Kidney epithelial cell (primary cell): ENCODE measurements at places on chromosomes 5 and 9. TPM values are rescaled to one million over a fixed set of nuclear protein-coding genes. Genes with fewer than 3 reads are reported as not detected.
A peak's percentile ranks its signal among the peaks of the same experiment; 100 is the strongest.

DNA sequence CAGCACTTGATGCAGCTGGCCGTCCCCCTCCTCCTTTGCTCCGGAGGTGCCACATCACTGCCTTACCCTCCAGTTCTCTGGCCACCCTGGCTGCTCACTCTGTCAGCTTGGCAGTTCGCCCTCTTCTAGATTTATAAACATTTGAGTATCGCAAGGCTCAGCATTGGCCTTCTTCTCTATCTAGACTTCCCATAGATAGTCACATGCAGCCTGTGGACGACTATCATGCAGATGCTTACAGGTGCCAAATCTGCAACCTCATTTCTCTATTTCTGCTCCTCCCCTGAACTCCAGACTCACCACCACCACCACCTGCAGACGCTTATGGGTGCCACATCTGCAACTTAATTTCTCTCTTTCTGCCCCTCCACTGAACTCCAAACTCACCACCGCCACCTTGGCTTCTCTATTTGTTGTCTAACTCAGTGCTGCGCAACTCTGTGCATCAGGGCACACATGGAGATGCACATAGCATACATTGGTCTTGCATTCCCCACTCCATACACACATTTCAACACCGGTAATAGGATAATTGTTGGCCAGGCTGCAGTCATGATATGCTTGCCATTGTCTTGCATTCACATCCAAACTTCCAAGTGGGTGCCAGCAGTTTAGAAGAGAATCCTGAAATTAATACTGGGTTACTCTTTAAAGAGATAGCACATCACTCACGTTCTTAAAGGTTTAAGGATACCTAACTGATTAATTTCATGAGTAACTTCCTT, 1.9 kb upstream of the DAP start:
- DNase-seq: no peak

- DNase-seq: no peak
These were observed 10.4 kb upstream of the NHP2 start for GRCh38 chr5:178163772-178164735.

DNA sequence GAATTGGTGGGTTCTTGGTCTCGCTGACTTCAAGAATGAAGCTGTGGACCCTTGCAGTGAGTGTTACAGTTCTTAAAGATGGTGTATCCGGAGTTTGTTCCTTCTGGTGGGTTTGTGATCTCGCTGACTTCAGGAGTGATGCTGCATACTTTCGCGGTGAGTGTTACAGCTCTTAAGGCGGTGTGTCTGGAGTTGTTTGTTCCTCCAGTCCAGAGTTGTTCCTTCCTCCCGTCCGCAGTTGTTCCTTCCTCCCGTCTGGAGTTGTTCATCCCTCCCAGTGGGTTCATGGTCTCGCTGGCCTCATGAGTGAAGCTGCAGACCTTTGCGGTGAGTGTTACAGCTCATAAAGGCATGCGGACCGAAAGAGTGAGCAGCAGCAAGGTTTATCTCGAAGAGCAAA, 159.6 kb upstream of the ADAMTSL1 start:
- no peak for DNase-seq

- peak; percentile 61 for DNase-seq
These were observed 63.2 kb downstream of the PRRT1B start for GRCh38 chr9:131608493-131609037.

GRCh38 chr5:179258922-179259730, 86.1 kb downstream of the ADAMTS2 start:
- no peak for DNase-seq

DNA sequence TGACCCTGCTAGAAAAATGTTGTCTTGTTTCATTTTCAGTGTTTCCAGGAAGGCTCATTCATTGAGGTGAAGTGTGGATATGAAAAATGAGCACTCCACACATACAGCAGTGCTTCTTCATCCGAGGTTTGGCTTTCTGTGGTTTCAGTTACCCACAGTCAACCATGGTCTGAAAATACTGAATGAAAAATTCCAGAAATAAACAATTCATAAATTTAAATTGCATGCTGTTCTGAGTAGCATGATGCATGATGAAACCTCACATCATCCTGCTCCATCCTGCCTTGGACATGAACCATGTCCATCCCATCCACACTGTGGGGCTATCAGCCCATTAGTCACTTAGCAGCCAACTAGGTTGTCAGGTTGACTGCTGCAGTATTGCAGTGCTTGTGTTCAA, 10.4 kb upstream of the SLC45A2 start:
- DNase-seq: no peak

- no peak for DNase-seq
These were observed 40.6 kb upstream of the CHD1 start for GRCh38 chr5:98969400-98969799.

- DNase-seq: no peak
These were observed 49.6 kb downstream of the SERINC5 start for GRCh38 chr5:80206282-80206681.

DNA sequence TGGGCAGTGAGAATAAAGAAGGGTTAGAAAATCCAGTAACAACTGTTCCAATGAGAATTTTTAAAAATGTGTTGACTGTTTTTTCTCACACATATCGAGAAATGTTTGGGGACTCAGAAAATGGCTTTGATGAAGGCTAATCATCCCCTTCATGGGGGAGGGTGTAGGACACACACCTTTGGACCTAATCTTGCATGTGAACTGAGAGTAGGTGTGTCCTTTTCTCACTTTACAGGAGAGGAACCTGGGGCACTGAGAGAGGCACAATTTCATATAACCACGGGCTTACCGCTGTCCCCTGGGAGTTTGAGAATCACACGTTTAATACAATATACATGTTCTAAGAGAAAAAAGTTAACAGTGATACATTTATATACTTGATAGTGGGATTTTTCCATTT, 17.3 kb downstream of the FRRS1L start:
- DNase-seq: no peak

DNA sequence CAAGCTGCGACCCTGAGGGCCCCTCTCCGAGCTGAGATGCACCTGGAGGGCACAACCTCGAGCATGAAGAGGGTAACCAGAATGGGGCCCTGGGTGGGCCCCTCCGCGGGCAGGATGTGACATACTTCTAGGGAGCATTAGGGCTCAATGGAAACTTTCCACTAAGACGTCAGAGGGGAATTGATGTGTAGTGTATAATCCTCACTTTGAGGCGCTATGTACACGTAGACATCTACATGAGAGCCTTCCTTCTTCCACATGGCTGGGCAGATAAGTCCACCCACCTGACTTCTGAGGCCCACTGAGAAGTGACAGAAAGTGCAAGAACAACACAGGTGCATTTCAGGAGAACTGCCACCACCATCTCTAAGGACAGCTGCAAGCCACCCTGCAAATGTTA, 61.0 kb downstream of the DAP start:
- no peak for DNase-seq

- no peak for DNase-seq
These were observed 61.6 kb downstream of the SEMA4D start for GRCh38 chr9:89436326-89436725.

DNA sequence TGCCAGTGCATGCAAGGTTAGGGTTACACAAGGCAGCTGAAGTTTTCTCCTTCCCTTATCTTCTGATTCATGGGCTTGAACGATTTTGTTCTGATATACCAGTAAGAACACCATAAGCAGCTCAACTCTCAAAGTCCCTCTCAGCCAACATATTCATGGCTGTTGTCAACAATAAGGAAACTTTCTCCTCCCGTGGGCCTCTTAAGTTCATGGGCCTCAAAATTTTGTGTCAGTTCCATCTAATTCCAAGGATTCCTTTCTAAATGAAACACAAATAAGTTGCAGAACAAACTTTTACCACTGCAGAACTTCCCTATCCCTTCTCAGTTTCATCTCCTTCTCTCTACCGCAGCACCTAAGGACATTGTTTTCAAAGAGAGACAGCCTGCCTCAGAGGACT, 23.6 kb upstream of the CAST start:
- no peak for DNase-seq

- DNase-seq: no peak
These were observed 895.5 kb upstream of the DMAC1 start for GRCh38 chr9:8694983-8695588.

DNA sequence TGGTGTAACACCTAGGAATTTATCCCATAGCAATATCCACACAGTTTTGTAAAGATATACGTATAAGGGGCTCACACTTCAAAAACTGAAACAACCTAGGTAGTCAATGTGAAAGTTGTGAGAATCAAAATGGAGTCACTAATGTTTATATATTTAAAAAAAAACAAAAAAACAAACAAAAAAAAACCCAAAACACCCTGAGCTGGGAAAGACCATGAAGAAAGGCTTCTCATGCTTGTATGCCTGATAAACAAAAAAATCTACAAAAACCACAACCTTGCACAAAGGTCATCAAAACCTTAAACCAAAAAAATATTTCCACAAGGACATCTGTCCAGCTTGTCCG, 35.4 kb downstream of the AFF4 start:
- no peak for DNase-seq

- no peak for DNase-seq
These were observed 1.7 kb upstream of the KLHL3 start for GRCh38 chr5:137737349-137738131.

DNA sequence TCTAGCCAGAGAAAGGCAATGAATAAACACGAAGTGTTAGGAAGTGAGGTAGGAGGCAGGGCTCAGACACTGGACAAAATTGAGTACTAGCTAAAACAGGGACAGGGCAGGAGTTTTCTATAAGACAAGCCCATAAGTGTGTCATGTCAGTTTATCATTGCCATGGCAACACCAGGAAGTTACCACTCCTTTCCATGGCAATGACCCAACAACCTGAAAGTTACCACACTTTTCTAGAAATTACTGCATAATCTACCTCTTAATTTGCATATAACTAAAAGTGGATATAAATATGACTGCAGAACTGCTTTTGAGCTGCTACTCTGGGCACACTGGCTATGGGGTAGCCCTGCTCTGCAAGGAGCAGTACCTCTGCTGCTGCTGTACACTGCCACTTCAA, 442.5 kb upstream of the COX7C start:
- DNase-seq: no peak

DNA sequence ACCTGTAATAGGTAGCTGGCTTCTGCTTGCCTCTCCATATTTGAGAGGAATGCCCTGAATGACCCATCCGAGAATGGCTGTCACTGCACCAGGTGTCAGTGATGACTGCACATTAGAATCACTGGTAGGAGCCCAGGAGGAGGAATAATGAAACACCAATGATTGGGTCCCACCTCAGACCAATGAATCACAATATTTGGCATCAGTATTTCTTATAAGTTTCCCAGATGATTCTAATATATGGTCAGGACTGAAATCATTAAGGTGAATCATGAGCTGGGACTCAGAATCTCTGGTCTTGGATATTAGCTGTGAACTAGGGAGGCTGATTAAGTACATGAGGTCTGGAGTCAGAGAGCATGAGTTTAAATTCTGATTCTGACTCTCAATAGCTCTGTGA, 23.4 kb downstream of the ARSB start:
- DNase-seq: no peak

GRCh38 chr5:122195802-122196394, 66.6 kb downstream of the ZNF474 start:
- DNase-seq: no peak

GRCh38 chr5:55030220-55030619, 6.2 kb downstream of the GZMK start:
- no peak for DNase-seq

DNA sequence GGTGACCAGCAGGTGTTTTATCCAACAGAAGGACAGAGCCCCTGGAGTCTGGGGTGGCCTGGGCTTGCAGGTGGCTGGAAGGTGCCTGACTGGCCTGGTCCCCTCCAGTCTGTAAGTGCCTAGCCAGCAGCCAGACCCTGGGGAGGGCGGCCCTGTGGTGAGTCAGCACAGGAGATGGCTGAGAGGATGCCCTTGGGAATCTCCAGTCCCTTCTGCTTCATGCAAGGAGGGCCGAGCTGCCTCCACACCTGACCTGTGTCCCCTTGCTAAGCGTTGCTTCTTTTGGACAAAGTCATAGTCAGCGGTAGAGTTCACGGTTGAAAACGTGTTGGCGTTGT, 20.2 kb downstream of the OBP2B start:
- no peak for DNase-seq

- no peak for DNase-seq
These were observed 210.4 kb upstream of the RFX3 start for GRCh38 chr9:3736161-3736560.

- peak; percentile 80 for DNase-seq
These were observed 350.7 kb upstream of the TLE4 start for GRCh38 chr9:79221084-79221483.

- no peak for DNase-seq
These were observed 144.2 kb downstream of the GADD45G start for GRCh38 chr9:89748831-89749499.

DNA sequence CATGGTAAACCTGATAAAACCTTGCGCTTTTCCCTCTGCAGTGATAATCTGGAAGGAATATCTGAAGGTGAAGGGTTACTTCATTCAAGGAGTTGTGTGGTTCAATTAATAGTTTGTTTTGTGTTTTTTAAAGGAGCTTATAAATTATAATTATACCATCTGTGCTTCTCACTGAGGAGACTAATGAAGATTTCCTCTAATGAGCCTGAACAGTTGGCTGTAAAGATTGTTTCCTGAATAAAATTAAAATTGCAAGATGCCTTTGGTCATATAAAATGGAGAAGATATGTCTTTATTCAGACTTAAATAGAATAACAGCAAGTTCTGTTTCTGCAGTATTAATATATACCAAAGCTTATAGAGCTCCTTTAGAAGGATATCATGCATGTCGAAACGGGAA, 59.9 kb downstream of the GAPVD1 start:
- no peak for DNase-seq

DNA sequence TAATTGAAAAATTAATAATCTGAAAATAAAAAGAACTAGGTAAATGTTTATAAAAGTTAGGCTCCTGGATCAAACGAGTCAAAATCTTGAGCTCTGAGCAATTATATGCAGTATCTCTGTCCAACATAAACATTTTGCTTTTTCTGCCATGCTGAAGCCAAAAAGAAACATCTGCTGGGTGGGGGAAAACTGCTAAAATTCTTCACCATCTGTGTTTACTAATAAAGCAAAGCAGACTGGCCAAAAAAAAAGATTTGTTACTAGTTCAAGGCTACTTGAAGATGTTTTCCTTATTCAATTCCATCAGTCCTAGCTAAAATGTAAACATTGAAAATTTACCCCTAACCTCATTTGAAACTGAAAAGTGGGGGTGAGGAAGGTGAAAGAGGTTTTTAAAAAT, 29.7 kb downstream of the GTF3C4 start:
- no peak for DNase-seq

The UNC5A gene
- total RNA-seq: 1.1 and 2.3 TPM in 2 replicates

The WHRN gene
- total RNA-seq: 8.1 and 9.2 TPM in 2 replicates

The PRXL2C gene
- 9.9 and 14.1 TPM in 2 replicates for total RNA-seq

The OSTF1 gene
- total RNA-seq: 12.3 and 15.7 TPM in 2 replicates

The P4HA2 gene
- total RNA-seq: 71.5 and 77.5 TPM in 2 replicates

The COL15A1 gene
- 11.6 and 11.8 TPM in 2 replicates for total RNA-seq

The MCC gene
- 16.7 and 24.7 TPM in 2 replicates for total RNA-seq

The PTGR1 gene
- 52.2 and 59.9 TPM in 2 replicates for total RNA-seq

The SLC6A7 gene
- not detected in 2 replicates for total RNA-seq

The HMCN2 gene
- total RNA-seq: 0.14 TPM in 1 of 2 replicates, not detected in the other

The PTPRD gene
- 18.8 and 25.8 TPM in 2 replicates for total RNA-seq

The ANKRD18A gene
- 2.4 TPM in 2 replicates for total RNA-seq

The SAPCD2 gene
- 5.3 and 5.8 TPM in 2 replicates for total RNA-seq

The DMGDH gene
- total RNA-seq: 2.9 and 4.2 TPM in 2 replicates
